ENCODE measurements at places on chromosomes 1 and 21. TPM values are rescaled to one million over a fixed set of nuclear protein-coding genes. Genes with fewer than 3 reads are reported as not detected.

ATP5IF1 gene
- total RNA-seq = 103 TPM

NT5C1A gene
- total RNA-seq = not detected

ABCG1 gene
- total RNA-seq = 2.8 TPM

PMVK gene
- 5.0 TPM for total RNA-seq

EXOSC10 gene
- total RNA-seq = 43.2 TPM

CD1B gene
- total RNA-seq = not detected

HCN3 gene
- total RNA-seq = 2.2 TPM

KRTAP7-1 gene
- total RNA-seq = not detected

SPRR2E gene
- not detected for total RNA-seq

PERM1 gene
- total RNA-seq = 0.39 TPM

UTS2 gene
- total RNA-seq = not detected

OR6K3 gene
- total RNA-seq = not detected

TINAGL1 gene
- 13.3 TPM for total RNA-seq

OR10Z1 gene
- not detected for total RNA-seq

TRIM67 gene
- not detected for total RNA-seq

FCRL6 gene
- total RNA-seq = not detected

CD53 gene
- total RNA-seq = not detected

FCGR3A gene
- not detected for total RNA-seq

INAVA gene
- 2.4 TPM for total RNA-seq

GABRD gene
- not detected for total RNA-seq

WDR26 gene
- 54.6 TPM for total RNA-seq

MANEAL gene
- total RNA-seq = 0.98 TPM

SELENBP1 gene
- total RNA-seq = 2.0 TPM

GUCA2A gene
- not detected for total RNA-seq

ALX3 gene
- not detected for total RNA-seq

KRTAP21-2 gene
- total RNA-seq = not detected

HEYL gene
- not detected for total RNA-seq

EDARADD gene
- total RNA-seq = 2.7 TPM

SAMD13 gene
- total RNA-seq = 0.39 TPM

TRPM2 gene
- total RNA-seq = not detected

INSRR gene
- total RNA-seq = not detected

PGLYRP4 gene
- not detected for total RNA-seq

CYP4A22 gene
- not detected for total RNA-seq

COA6 gene
- total RNA-seq = 9.1 TPM

AADACL4 gene
- not detected for total RNA-seq

C1orf210 gene
- total RNA-seq = 0.39 TPM

SIK1 gene
- 16.1 TPM for total RNA-seq

ALPL gene
- not detected for total RNA-seq

FAM163A gene
- total RNA-seq = not detected

ADCY10 gene
- total RNA-seq = under 0.01 TPM

IQGAP3 gene
- total RNA-seq = 4.3 TPM

IL20 gene
- not detected for total RNA-seq

CR1 gene
- total RNA-seq = not detected

SRGAP2B gene
- 144 TPM for total RNA-seq

ADAMTS5 gene
- total RNA-seq = 0.39 TPM

TEDDM1 gene
- total RNA-seq = not detected

All from placental epithelial cell (primary cell).